ENCODE measurements at places on chromosomes 6 and 20.

DNA sequence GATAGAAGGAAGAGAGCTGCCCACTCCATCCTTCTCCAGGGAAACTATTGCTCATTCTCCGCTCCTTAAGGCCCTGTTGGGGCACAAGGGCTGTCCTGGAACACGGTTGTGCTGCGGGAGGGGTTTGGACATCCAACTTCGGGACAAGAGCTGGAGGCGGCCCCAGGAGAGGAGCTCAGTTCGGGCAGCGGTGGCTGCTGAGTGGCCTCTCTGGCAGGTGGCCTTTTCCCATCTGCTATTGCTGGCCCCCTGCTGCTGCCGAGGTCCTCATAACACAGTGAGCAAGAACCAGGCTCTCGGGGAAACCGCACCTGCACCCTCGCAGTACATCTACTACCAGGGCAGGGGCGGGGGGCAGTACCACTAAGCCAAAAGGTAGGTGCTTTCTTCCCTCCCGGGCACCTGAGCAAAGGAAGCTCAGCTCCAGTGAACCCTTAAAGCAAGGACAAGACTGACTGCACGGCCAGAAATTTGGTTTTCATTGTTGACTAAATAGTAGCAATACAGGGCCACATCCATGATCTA, 63.7 kb downstream of the PSMG4 start:
- no peak for DNase-seq

- no peak for DNase-seq
Observed at GRCh38 chr6:163001330-163001729, 273.6 kb downstream of the PACRG start.

DNA sequence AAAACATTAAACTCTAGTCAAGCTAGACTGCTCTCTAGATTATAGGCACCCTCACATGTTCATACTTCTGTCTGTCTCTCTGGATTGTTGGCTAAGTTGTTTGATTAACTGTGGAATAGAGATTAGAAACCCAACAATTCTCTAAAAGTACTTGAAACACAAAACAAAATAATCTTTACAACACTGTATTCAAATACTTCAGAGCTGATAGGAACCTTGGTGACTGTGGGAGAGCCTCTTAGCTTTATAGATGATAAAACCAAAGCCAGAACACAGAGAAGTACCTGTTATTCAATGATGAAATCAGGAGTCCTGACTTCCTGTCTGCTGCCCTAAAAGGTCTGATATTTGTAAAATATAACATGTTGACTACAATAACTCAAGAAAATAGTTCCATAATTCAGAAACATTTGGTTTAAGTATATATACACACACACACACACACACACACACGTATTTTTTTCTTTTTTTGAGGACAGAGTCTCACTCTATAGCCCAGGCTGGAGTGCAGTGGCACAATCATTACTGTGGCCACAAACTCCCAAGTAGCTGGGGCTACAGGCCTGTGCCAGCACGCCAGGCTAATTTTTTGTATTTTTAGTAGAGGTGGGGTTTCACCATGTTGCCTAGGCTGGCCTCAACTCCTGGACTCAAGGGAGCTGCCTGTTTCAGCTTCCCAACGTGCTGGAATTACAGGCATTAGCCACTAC, 222.0 kb downstream of the FUT9 start:
- DNase-seq = no peak

DNA sequence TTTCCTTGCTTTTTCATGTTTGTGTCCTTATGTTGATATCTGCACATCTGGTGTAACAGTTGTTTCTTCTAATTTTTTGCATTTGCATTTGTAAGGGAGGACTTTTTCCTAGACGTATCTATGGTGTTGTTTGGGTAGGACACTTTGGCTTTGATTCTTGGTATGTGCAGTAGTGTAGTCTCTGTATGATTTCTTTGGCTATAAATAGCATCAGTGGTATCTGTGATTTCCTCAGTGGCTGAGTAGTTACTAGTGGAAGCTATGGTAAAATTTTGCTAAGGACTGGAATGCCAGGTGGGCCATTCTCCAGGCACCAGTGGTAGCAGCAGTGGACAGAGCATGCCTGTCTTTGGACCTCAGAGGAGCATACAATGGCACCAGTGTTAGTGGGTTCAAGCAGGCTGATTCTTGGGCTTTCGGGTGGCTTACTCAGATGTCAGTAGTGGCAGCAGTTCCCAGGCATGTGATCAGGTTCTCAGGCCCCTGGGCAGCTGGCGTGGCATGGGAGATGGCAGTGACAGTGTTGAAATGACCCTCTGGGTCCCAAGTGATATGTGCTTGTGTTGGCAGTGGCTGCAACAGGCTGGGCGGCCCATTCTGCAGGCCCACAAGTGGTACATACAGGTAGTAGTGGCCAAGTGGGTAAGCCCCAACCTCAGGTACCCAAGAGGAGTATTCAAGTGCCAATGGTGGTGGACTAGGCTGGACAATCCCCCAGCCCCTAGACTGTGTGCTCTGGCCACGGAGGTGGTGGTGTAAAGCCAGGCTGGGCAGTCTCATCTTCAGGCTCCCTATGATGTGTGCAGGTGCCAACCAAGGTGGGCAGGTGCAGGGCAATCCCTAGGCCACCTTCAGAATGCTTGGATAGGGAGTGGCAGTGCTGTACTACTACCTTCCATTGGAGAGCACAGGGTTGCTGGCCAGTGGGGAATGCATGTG, 54.5 kb downstream of the PLCG1 start:
- DNase-seq = no peak

DNA sequence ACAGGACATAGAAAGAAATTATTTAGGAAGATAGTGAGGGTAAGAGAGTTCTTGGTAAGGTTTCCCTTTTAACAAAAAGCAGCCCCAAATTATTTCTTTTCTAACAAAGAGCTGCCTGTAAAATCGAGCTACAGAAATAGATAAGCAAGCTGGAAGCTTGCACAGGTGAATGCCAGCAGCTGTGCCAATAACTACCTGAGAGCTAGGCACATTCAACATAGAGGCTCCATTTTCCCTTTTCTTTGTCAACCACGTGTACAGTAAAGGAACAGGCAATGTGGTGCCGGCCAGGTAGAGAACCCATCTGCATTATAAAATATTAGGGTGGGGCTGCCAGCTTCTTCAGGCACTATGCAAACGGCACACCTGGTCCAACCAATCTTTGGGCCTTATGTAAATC, 341.6 kb upstream of the JAG1 start:
- DNase-seq = no peak

DNA sequence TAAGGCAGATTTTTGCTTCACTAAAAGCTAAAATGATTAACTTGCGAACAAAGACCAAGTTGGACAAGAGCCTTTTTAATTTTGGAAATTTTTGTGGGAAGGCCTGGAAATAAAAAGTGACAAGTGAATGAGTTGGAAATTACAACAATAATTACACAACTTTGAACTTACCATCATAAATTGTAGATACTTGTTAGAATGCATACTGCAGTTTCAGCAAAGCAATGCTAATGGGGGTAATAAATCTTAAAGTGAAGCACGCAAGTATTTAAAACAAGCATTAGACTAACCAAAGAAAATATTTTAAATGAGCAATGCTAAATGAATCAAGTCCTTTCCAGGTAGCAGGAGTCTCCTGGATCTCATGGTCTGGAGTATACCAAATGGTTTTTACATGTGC, 83.2 kb upstream of the EYA4 start:
- no peak for DNase-seq

DNA sequence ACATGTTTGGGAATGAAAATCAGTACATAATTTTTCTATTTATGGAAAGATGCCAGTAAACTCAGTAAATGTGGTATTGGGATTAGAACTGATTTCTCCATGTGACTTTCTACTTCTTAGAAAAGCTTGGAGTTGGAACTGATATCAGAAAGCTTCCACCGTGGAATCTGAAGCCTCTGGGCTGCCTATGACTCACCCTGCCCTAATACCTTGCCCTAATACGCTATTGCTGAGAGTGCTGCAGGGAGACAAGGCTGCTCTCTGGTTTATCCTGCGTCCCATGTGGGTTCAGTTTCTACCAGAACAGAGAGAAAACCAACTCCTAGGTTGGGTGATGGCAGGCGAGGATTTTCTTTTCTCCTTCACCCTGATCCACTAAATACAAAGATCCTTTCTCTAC, 3.3 kb upstream of the STMND1 start:
- DNase-seq = no peak

DNA sequence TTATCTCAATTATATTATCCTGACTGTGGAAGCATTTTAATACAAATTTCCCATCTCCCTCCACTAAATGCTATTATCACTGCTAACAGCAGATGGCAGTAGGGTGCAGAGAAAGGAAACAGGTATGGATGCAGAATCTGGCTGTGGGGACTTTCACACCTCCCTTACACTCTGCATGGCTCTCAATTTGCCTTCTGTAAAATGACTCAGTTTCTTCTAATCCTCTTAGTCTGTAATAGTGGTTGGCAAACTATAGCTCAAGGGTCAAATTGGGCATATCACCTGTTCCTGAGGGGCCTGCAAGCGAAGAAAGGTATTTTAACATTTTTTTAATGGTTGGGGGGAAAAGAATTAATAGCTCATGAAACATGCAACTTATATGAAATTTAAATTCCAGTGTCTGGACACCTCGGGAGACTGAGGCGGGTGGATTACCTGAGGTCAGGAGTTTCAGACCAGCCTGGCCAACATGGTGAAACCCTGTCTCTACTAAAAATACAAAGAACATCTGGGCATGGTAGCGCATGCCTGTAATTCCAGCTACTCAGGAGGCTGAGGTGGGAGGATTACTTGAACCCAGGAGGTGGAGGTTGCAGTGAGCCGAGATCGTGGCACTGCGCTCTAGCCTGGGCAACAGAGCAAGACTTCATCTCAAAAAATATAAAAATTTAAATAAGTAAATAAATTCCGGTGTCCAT, 83.5 kb downstream of the ZMYND8 start:
- peak; percentile 71 for DNase-seq

DNA sequence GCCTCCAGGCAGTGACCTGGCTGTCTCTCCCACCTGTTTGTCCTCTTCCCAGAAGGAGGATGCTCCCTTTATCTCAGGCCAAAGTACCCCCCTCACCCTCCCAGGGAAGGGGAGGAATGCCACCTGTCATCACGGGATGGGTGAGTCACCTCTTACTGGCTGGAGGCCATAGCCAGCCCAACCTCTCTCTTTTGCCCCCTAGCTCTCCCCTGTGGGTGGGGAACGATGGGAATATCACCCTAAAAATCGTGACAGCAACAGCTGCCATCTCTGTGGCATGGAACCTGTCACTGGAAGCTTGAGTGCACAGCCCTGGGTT, 137.5 kb upstream of the PTPN1 start:
- no peak for DNase-seq

GRCh38 chr6:170229396-170229795, 61.5 kb downstream of the DLL1 start:
- no peak for DNase-seq

- no peak for DNase-seq
Observed at GRCh38 chr6:158068156-158068892, 86.7 kb downstream of the SYNJ2 start.

- no peak for DNase-seq
Observed at GRCh38 chr6:157471895-157472686, 91.1 kb downstream of the ZDHHC14 start.

GRCh38 chr6:154106251-154106650, 67.2 kb downstream of the OPRM1 start:
- no peak for DNase-seq

DNA sequence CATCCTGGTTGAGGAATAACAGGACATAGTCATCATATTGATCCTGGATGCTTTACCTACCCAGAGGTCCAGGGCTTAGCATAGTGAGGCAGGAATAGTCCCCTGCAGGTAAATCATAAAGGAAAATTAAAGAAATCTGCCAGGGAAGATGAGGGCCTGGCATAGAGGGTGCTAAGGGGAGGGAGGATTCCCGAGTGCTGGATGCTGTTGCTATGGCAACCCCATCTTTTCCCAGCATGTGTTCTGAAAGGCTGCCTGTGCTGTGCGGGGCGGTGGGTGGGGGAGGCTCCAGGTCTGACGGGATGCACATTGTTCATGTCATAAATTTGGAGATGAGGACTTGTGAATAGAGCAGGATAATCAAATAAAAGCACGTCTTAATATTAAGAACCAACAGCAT, 212.6 kb upstream of the PCSK2 start:
- peak; percentile 6 for DNase-seq

- DNase-seq = no peak
Observed at GRCh38 chr6:74814440-74814839, 391.4 kb downstream of the COL12A1 start.

DNA sequence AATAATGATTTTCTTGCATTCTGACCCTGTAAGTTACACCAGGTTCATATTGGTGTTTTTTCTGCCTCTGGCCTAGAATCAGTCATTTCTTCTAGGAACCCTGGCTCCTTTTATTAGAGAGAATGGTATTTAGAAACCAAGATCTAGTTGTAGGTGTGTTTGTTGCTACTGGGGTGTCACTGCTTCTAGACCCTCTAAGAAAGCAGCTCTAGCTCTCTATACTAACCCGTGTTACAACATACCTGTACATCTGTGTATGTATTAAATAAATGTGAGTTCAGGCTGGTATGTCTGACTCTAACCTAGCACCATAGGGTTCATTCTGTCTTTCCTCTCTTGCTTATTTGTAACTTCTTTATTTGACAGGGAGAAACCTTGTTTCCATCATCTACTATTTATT, 16.8 kb downstream of the SENP6 start:
- no peak for DNase-seq

DNA sequence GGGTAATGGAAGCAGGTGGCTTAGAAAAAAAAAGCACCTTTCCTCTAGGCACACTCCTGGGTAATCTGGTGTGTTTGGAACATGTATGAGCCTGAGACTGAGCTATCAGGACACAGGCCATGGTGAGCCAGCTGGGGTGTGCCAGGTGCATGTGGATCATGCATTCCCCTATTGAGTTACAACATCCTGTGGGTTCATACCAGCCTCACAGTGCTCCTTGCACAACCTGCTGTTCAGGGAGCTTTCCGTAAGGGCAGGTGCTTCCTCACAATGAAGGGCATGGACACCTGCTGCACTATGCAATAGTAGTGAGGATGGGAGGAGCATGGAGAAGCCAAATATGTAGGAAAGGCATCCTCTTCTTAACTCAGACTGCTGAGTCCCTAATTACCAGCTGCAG, 197.2 kb upstream of the SUPT3H start:
- no peak for DNase-seq

GRCh38 chr6:401239-401993, 9.9 kb downstream of the IRF4 start:
- no peak for DNase-seq
